Dermis microvascular lymphatic vessel endothelial cell (primary cell): ENCODE measurements at places on chromosomes 6 and 20.

GRCh38 chr6:24497254-24497970 lies 2.6 kb downstream of the ALDH5A1 start:
- no peak for DNase-seq

DNA sequence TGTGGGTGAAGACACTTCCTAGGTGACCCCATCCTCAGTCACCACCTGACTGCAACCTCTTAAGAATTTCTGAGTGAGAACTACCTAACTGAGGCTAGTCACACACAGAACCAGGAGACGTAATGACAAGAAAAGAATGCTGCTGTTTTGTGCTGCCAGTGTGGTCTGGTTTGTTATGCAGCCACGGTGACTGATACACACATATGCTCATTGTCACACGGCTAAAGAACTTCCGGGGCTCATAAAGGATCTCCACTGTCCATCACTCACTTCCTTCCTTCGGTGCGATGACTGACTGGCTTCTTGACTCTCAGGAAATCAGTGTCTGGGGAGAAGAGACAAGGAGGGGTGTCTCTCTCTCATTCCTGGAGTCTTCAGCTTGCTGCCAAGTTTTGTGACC lies 88.0 kb downstream of the SLC24A3 start:
- DNase-seq = no peak

- DNase-seq = no peak
Observed at GRCh38 chr6:150622476-150622875, 22.8 kb downstream of the PLEKHG1 start.

DNA sequence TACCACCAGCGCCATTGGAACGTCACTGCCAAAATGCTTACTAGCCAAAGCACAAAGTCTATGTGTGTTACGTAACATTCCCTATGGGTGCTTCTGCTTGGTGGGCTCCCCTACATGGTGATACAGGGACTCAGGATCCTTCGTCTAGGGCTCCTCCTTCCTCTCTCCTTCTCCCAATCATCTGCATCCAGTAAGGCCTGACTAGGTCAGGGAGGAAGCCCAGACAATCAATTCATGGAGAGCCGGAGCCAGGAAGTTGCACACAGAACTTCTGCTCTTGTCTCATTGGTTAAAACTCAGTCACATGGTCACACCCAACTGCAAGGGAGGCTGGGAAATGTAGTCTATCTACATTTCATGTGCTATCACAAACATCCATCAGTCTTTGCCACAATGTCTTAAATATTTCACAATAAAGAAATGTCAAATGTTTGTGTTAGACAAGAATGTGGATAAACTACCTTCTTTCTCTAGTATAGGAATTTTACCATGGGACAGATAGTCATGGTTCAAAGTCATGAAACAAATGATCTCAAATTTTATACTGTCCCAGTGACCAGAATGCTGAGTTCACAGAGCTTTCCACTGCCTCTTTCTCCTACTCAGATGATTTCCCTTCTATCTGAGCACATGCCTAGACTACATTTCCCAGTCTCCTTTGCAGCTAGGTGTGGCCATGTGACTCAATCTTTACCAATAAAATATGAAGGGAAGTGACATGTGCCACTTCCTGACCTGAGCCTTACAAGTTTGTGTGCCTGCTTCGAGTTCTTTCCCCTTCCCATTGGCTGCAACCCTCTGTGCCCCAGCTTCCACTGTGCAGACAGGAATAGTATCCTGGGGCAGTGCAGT lies 9.3 kb upstream of the KCNK15 start:
- DNase-seq = peak; percentile 64

DNA sequence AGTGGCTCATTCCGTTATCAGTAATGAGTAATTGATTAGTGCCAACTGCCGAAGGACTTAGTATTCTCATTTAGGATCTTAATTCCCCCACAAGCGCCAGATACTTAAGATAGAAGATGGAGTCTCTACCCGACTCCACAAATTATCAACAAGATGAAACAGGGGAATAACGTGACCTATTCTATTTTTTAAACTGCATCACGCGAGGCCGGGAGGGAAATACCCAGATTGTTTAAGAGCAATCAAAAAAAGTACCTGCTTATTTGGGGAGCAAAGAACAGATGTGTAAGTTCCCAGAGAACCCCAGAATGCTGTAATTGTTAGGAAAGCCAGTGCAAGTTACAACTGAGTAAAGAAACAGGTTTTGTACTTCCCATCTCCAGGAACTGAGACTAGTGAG lies 1.1 kb upstream of the MAP3K5 start:
- no peak for DNase-seq

DNA sequence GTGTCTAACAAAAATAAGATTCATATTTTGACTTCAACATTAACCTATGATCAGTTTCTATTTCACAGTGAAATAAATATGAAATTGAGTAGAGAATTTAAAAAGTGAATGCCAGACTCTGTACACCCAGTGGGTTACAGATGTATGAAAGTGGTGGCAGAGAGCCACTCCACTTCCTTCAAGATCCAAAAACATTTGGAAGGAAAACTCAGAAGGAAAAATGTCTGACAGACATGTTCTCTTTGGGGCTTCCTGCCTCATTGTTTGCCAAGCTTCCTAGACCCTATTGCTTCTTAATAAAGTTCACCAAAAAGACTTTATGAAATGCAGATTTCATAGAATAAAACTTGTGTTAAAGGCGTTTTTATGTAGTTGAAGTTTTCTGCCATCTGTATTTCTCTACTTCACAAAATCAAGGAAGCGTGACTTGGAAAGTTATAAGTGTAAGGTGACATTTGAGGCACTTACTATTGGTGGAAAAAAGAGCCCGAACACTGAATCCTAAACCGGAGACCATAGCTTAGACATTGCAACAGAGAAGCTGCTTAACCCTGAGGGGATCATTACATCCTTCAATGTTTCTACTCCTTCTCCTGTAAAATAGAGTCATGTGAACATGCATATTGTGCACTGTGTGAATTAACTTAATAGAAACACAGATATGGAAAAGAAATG lies 12.8 kb downstream of the HMGCLL1 start:
- DNase-seq = no peak

DNA sequence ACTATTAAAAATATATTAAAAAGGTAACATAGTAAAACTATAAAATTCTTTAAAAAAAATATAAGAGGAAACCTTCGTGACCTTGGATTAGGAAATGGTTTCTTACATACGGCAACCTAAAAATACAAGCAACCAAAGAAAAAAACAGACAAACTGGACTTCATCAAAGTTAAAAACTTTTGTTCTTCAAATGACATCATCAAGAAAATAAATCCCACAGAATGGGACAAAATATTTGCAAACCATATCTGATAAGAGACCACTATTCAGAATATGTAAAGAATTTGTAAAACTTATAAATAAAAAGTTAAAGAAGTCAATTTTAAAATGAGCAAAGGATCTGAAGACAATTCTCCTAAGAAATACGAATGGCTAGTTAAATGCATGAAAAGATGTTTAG lies 110.0 kb downstream of the ATG5 start:
- no peak for DNase-seq

DNA sequence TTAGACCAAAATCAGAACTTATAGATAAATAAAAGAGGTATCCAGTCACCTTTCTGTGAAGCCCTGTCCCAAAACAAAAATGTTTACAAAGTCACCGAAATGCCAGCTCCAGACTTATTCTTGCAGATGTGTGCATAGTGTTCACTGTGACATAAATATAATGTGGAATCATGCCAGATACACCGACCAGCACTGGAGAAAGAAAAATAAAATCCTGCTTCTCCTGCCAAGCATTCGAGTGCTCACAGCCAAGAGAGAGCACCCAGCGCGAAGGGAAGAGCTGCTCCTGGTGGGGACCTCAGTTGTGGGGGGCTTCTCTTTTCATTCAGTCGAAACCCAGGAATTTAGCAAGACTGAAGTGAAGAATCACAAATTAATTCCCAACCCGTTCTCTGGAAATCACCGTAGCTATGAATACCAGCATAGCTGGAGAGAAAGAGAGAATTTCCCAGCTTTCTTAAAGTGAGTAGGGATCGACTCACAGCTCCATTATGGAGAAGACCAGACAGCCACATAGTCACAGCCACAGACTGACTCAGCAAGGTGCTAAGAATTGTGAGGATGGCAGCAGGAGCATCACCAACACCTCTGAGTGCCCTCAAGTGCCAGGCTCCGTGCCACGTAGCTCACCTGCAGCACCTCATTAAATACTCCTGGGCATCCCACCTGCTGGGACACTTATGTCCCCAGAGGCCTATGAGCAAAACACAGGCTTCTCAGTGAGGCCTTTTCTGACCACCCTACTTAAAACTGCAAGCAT lies 33.2 kb downstream of the BFSP1 start:
- no peak for DNase-seq

GRCh38 chr20:49810491-49811190 lies 2.0 kb upstream of the SLC9A8 start:
- DNase-seq = no peak

DNA sequence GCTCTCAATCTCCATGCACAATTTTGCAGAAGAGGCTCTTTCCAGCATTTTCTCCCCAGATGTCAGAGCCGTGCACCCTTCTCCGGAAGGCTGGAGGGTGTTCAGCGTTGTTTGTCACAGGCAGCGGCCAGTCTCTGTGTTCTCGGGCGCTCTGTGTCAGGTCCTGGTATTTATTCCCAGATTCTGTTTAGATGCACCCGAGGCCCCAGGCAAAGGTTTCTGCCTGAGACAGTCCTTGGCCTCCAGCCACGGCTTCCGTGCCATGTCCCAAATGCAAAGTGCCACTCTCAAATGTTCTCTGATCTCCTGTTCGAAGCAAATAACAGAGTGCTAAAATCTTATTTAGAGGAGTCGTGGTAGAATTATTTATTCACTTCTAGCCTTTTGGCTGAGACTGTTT lies 140.3 kb upstream of the AGPAT4 start:
- DNase-seq = no peak

GRCh38 chr6:137804637-137805036 lies 62.4 kb upstream of the TNFAIP3 start:
- DNase-seq = no peak

DNA sequence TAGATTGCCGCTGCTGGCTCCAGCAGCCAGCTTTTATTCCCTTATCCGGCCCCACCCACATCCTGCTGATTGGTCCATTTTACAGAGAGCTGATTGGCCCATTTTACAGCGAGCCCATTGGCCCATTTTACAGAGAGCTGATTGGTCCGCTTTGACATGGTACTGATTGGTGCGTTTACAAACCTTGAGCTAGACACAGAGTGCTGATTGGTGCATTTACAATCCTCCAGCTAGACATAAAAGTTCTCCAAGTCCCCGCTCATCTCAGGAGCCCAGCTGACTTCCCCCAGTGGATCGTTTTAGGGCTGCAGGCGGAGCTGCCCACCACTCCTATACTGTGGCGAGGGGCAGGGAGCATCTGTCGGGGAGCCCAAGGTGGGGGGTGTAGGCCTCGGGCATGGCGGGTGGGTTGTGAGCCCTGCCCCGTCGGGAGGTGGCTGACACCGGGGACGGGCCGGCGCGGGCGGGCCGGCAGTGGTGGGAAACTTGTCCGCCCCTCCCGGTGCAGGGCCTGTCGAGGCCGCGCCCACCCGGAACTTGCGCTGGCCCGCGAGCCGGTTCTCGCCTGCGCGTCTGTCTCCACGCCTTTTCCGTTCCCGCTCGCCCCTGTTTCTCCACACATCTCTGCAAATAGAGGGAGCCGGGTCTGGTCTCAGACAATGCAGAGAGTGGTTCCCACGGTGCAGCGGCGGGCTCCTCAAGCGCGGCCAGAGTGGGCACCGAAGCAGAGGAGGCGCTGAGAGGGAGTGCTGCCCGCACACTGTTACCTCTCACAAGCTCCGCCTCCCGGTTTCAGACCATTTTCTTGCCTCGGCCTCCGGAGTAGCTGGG lies 86.1 kb upstream of the STMND1 start:
- peak; percentile 45 for DNase-seq

GRCh38 chr20:41135187-41135887 lies 2.0 kb upstream of the PLCG1 start:
- peak; percentile 64 for DNase-seq

- no peak for DNase-seq
Observed at GRCh38 chr6:53603386-53604116, 58.6 kb upstream of the GCLC start.

DNA sequence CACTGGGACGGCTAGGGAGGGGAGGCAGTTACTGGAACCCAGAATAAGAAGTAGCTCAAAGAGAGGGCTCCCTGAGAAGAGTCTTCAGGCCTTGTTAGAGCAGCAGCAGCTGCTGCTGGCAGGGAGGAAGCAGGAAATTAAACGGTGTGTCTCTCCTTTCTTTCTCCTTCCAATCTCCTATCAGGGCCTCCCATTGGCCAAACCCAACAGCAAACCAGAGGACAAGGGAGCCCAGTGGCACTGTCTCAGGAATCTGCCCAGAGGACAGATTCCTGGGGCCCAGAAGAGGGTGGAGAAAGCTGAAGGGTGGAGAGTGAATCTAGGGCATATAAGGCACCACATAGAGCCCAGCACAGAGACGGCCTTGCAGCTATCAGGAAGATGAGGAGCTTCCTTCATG lies 10.2 kb downstream of the BTN3A1 start:
- DNase-seq = no peak

DNA sequence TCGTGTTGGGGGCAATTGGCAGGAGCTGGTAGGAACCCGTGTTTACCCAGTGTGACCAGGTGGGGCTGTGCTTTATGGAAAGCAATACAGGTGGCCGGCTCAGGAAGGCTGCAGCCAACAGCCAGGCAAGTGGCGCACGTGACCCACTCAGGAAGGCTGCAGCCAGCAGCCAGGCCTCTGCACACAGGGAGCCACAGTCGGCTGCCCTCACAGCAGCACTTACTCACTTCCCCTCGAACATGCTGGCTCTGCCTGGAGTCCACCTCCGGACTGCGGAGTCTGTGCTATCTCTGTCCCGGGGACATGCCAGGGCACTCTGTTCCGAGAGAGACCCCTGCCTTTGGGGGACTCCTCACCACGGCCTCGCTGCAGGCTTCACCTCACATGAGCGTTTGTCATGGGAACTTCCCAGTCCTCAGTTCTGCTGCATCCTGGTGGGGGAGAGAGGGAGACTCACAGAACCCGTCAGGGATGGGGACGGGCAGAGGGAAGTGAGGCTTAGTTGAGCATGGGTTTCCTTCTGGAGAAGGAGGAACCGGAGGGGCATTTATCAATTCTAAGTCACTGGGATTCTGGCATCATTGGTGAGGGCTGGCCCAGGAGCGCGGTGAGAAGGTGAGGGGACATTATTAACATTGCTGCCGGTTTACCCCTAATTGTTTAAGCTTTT lies 76.8 kb downstream of the TTLL2 start:
- peak; percentile 73 for DNase-seq

- DNase-seq = no peak
Observed at GRCh38 chr6:104705916-104706442, 153.7 kb downstream of the HACE1 start.

DNA sequence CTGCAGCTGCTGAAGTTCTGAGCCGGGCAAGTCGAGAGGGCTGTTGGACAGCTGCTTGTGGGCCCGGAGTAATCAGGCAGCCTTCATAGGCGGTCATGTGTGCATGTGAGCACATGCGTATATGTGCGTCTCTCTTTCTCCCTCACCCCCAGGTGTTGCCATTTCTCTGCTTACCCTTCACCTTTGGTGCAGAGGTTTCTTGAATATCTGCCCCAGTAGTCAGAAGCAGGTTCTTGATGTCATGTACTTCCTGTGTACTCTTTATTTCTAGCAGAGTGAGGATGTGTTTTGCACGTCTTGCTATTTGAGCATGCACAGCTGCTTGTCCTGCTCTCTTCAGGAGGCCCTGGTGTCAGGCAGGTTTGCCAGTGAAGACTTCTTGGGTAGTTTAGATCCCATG lies 21.2 kb upstream of the MAPK13 start:
- DNase-seq = no peak
